ENCODE measurements at places on chromosomes 5 and 9. TPM values are rescaled to one million over a fixed set of nuclear protein-coding genes. Genes with fewer than 3 reads are reported as not detected.

GRCh38 chr5:134554319-134555222 is 29.1 kb downstream of the JADE2 start:
- DNase-seq = peak; percentile 82

The FAM120AOS gene
- total RNA-seq = 51.1 TPM

The GARIN3 gene
- total RNA-seq = not detected

DNA sequence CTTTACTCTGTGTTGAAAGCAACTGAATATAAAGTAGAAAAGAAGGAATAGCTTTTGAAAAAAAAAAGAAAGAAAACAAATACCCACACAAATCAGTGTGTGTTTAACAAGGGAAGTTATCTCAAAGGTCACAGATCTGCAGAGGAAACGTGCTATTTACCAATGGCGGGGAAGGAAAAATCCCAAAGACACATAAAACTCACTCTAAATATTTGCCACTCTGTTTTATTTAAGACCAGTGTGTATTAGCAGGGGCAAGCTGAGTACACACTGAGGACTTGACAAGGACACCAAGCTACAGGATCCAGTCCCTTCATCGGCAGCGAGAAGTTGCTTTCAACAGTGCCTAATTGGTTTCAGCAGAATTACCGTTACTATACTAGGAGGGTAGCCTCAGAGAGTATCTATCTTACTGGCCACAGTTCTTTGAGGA is 252.5 kb downstream of the DEPDC1B start:
- no peak for DNase-seq

DNA sequence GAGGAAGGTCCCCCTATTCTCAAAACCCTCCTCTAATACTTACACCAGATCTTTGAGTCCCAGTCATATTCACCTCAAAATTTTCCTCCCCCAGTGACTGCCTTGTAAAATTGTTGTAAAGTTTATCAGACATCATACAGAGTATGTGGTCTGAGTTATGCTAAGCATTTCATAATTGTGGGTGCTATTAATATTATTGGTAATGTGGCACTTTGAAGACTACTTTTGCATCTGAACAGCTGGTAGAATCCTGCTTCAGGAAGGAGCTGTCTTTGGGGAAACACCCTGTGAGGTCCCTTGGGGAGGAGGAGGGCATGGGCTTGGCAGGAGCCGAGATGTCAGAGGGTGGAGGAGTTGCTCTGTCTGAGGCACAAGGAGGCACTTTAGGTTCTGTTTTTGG is 164.9 kb upstream of the ZNF618 start:
- DNase-seq = no peak

DNA sequence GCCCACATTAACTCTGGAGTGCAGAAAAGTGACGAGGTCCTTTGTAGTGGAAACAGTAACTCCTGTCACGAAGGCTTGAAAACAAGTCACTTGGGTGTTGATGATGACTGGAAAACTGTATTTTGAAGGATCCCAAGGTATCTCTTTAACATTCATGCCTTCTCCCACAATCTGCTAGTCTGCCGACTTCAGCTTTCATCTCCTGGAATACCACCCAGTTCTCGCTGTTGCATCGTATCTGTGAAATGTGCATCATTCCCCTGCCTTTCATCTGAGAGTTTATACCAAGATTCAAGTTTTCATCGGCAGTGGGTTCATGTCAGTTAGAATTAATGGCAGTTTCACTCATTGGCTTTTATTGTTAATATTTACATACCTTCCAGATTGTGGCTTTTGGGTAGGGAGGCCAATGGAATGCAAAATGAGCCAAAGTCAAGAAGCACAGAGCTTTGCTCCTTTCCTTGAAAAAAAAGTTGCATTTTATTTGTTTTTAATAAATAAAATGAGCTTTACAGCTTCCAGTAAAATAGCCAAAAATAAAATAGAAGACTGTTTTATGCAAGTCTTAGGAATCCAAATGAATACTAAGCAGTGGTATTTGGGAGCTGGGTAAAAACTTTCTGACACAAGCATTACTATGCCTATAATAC is 575.2 kb upstream of the WWC1 start:
- no peak for DNase-seq

GRCh38 chr5:150243590-150243989 is 46.0 kb downstream of the CAMK2A start:
- no peak for DNase-seq

DNA sequence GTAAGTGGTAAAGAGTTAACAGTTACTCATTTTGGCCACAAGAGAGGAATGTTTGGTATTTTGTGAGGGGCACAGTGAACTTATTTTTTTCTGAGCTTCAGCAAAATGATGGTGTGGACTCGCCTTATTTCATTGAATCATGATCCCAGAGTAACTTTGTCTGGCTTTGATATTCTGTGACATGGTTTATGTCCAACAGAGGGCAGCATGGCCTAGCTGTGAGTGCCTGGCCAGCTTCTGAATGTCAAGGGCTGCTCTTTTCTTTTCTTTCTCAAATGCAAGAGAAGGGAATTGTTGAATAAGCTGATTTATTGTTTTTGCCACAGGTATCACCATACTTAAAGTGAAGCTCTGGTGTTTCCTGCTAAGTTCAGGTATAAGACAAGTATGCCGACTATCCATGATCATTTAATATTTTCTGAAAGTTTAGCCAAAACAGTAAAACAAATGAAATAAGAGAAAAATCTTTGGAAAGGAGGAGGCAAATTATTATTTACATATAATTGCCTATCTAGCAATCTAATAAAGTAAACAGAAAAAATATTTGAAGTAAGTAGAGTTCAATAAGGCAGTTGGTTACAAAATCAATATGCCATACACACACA is 31.7 kb downstream of the MRPL22 start:
- peak; percentile 30 for DNase-seq

GRCh38 chr9:111179577-111179976 is 141.3 kb upstream of the LPAR1 start:
- DNase-seq = peak; percentile 28

The SMARCA2 gene
- total RNA-seq = 184 TPM

GRCh38 chr9:76620581-76620980 is 143.7 kb upstream of the PCA3 start:
- DNase-seq = no peak

- no peak for DNase-seq
Measured at GRCh38 chr5:153530357-153531143, 40.1 kb downstream of the GRIA1 start.

The CCDC171 gene
- 4.0 TPM for total RNA-seq

DNA sequence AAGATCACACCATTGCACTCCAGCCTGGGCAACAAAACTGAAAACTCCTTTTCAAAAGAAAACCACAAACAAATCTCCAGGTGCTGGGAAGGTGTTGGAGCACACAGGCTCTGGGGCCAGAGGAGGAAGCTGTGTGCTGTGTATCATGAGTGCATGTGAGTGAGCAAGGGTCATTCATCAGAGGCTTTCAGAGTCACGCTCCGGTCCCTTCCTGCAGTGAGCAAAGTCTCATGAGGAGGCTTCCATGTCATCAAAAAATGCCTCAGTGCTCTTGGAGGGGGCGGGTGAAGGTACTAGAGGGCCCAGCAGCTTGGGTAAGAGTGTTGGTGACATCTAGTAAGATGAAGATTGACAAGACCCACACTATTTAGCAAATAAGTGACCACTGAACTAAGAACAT is 48.3 kb upstream of the TESK1 start:
- no peak for DNase-seq

- no peak for DNase-seq
Measured at GRCh38 chr5:102511666-102512065, 12.9 kb upstream of the SLCO6A1 start.
